Stimulated activated CD8-positive, alpha-beta memory T cell treated with anti-CD3 and anti-CD28 coated beads, Interleukin-2, amount 100 ng/mL, for 1 hour (primary cell): ENCODE measurements at places on chromosomes 2 and 18.

GRCh38 chr18:62164855-62165487 lies 21.9 kb downstream of the PIGN start:
- no peak for DNase-seq

DNA sequence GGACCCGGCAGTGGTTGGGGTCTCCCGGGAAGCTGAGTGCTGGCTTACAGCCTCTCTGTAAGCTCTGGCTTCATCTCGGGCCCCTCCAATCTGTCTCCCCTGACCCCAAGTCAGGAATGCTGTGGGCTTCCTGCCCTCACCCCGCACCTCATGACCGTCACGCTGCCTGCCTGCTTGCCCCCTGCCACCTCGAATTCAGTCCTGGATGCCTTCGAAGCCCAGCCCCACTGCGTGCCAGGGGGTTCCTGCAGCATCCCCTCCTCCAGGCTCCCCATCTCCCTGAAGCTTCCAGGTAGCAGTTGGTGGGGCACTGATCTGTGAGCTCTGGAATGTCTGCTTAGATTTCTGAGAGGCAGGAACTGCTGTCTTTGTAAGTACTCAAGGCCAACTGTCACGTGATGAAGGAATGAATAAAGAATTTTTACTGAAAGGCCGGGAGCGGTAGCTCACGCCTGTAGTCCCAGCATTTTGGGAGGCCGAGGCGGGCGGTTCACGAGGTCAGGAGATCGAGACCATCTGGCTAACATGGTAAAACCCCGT lies 6.5 kb downstream of the CLHC1 start:
- DNase-seq = no peak

DNA sequence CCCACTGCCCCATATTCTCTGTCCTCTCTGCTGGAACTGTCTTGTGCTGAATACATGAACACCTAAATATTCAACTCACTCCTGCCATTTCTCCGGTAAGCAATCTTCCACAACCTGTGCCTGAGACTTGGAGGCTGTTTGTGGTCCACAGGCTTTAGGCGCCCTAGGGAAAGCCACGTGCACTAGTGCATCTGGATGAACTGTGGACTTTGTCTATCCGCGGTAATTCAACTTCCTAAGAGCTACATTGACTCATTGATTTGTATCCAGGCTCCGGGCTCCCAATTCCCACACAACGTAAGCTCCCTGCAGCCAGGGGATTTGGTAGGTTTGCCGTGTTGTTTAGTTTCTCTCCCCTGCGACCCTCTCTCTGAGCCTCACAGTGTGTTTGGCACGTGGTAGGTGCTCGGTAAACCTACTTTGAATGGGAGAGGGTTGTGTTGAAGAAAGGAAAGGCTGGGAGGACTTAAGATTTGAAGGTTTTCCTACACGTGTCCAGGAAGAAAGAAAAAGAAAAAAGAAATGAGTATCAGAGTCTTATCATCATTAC lies 718.2 kb downstream of the DPP10 start:
- no peak for DNase-seq

- no peak for DNase-seq
Observed at GRCh38 chr2:106363791-106364190, 104.4 kb downstream of the RGPD3 start.

GRCh38 chr18:7940971-7941370 lies 373.9 kb downstream of the PTPRM start:
- no peak for DNase-seq

DNA sequence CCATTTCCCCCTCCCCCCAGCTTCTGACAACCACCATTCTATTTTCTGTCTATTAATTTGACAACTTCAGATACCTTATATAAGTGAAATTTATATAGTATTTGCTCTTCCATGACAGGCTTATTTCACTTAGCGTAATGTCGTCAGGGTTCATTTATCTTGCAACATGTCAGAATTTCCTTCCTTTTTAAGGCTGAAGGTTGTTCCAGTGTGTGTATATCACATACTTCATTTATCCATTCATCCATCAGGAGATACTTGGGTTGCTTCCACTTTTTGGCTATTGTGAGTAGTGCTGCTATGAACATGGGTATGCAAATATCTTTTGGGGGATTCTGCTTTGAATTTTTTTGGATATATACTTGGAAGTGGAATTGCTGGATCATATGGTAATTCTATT lies 7.4 kb downstream of the BCL2L11 start:
- DNase-seq = no peak

GRCh38 chr18:3305354-3305762 lies 43.4 kb downstream of the MYL12B start:
- DNase-seq = no peak

DNA sequence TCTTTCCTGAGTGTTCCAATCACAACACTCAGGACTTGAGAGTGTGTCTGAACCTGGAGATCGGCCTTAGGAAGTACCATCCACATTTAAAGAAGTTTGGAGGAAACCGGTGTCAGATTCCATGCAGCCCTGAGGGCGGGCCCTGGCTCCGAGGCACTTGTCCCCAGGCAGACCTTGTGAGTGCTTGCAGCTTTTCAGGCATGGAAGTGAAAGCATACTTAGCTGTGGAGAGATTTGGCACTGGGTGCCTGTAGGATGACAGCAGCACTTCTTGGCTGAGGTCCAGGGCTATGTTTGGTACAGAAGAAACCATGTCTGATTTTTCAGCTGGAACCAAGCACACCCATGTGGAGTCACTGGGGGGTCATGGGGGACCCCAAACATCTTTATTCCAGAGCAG lies 230.8 kb downstream of the SEPTIN10 start:
- DNase-seq = no peak

- no peak for DNase-seq
Observed at GRCh38 chr2:45585267-45585861, 25.7 kb downstream of the SRBD1 start.

- DNase-seq = no peak
Observed at GRCh38 chr2:61356958-61357350, 113.9 kb downstream of the USP34 start.

DNA sequence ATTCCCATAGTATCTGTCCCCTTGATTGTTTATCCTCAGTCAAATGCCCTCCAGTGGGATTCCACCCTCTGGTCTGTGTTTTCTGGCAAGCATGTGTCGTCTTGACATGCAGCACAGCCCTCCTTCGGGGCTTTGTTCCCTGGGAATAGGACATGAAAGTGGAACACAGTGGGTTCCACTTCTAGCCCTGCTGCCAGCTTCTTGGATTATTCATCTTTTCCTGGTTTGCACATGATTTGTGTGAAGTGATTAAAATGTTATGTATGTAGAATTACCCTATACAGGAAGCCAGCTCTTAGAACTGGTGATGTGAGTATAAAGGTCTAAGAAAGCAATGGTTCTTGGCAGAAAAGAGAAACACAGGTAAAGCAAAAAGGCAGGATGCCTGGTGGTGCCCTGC lies 142.3 kb downstream of the TANC1 start:
- no peak for DNase-seq

GRCh38 chr2:110717734-110718133 lies 14.6 kb upstream of the ACOXL start:
- no peak for DNase-seq

GRCh38 chr18:76405280-76405679 lies 89.8 kb downstream of the ZNF516 start:
- no peak for DNase-seq

- DNase-seq = no peak
Observed at GRCh38 chr2:123500346-123500745, 524.7 kb upstream of the CNTNAP5 start.

DNA sequence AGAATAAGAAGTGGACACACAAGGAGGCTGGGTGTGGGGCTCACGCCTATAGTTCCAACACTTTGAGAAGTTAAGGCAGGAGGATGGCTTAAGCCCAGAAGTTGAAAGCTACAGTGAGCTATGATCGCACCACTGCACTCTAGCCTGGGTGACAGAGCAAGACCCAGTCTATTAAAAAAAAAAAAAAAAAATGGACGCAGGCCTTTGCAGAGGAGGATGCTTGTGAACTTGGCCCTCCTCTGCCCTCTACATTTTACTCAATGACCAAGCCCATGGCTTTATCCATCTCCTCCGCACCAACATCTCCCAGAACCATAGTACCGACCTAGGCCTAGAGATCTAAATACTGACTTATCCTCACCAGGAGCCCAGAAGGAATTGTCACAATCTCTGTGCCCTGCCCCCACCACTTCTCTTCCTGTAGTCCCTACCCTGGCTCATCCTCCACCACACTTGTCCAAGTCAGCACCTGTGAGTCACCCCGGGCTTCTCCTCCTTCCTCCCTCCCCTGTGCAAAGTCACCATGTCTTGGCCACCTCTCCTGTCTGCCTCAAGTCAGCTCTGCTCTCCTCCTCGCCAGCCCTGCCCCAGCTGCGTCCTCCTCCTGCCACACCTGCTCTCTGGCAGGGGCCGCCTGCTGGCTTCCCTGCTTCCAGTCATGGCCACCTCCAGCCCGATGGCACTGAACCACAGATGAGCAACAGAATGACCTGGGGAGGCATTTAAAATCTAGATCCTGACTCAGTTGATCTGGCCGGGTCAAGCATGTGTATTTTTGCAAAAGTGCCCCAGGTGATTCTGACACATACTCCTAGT lies 35.8 kb upstream of the ASPRV1 start:
- no peak for DNase-seq

DNA sequence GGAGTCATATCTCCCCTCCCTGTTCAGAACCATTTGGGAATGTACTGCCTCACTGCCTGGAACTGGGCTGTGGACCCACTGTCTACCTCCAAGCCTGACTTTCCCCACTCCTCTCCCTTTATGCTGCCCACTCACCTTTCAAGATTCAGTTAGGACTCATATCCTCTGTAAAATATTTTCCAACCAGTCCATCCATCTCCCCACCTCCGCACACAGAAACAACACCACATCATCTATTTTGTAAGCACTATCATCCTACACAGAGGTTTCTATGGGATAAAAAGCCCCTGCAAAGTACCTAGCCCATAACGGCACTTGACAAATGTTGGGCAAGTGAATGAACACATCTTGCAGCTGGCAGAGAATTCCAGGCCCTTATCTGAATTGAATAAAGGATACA lies 250.8 kb downstream of the ANAPC1 start:
- DNase-seq = no peak

- DNase-seq = no peak
Observed at GRCh38 chr2:147546109-147546508, 298.7 kb upstream of the ACVR2A start.

DNA sequence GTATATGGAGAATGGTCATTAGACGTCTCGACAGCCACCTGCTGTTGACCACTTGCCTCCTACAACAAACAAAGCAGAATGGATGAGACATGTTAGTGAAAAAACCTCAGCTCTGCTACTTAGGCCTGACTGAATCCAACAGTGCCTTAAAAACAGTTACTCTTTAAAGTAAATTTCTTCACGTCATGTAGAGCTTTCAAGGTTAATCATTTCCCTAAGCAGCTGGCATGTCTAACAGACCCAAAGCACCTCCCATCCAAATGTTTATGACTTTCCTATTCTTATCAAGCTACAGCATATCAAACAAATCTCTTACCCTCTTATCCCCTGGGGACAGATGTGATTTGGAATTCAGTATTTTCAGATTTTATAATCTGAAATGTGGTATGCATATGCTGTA lies 75.6 kb upstream of the ITGB6 start:
- DNase-seq = no peak

DNA sequence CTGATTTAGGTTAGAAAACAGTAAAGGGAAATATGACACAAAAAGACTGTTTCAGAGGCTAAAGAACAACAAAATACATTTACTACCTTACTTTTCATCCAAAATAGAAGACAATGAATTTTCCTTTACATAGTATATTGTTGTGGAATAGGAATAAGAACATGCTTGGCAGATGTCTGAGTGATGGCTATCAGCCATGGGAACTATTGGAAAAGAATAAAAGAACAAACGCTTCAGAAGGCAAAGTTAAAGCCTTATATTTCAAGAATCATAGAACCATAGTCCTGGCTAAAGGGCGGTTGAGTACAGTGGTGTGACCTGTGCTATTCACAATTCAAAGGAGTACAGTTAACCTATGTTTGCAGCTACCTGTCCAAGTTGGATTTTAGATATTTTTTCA lies 73.9 kb upstream of the NRXN1 start:
- DNase-seq = no peak

- no peak for DNase-seq
Observed at GRCh38 chr2:109482361-109482861, 131.4 kb downstream of the SEPTIN10 start.

DNA sequence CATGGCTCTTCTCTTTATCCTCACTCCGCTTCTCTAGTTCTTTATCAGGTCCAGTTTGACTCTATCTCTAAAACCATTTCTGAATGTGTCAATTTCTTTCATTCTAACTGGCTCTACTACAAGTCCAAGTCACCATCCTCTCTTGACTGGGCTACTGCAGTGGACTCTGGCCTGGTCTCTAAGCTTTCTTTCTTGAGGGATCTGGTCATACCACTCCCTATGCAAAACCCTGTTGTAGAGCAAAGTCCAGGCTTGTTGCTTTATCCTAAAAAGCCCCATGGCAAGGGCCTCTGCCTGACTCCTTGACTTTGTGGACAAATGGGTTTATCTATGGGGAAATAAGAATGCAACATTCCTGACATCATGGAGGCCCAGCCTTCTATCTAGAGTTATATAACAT lies 87.1 kb downstream of the BCL2L11 start:
- no peak for DNase-seq

DNA sequence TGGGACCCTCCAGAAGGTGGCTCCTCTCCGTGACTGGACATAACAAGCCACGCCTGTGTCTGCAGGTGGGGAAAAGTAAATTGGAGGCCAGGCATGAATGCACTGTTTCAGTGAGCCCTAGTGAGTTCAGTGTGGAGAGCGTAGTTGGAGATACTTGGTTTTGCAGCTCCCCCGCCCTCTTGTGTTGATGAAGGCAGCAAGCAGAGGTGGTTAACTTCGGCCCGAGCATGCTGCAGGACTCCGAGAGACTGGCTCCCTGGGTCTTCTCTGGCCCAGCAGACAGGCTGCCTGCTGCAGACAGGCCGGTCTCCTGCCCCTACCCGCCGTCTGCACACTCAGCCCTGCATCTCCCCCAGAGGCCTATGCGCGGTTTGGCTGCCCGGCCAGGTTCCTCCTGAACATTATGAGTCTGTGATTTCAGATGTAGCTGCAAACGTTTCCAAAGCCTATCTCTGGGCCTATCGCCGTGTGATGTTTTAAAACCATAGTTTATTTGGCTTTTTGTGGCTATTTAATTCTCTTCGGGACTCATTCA lies 102.4 kb downstream of the LDLRAD4 start:
- no peak for DNase-seq

DNA sequence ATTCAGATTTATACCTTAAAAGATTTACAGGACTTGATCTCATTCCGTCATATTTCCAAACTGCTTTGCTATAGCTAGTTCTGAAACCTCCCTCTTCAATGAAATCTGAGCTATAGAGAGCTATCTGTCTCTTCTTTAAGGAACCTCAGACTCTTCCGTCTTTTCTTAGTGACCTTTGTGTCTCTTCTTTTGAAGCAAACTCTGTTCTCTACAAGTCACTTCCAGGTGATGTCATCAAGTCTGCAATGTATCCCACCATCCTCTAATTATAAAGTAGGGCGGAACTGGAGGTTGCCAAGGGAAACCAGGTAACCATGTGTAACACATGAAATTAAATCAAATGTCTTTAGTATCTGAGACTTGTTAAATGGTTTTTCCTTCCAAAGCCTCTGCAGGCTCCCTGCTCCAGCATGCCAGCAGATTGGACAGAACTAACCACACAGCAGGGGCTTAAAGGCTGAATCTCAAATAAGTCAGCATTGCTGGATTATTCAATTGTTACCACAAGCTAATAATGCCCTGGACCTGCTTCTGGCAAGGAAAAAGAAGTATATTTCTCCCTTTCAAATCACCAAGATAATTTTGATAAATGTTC lies 41.2 kb upstream of the PEX13 start:
- no peak for DNase-seq

GRCh38 chr2:61238219-61239012 lies 76.4 kb downstream of the C2orf74 start:
- DNase-seq = no peak
